ENCODE measurements at places on chromosomes 13 and 19.

DNA sequence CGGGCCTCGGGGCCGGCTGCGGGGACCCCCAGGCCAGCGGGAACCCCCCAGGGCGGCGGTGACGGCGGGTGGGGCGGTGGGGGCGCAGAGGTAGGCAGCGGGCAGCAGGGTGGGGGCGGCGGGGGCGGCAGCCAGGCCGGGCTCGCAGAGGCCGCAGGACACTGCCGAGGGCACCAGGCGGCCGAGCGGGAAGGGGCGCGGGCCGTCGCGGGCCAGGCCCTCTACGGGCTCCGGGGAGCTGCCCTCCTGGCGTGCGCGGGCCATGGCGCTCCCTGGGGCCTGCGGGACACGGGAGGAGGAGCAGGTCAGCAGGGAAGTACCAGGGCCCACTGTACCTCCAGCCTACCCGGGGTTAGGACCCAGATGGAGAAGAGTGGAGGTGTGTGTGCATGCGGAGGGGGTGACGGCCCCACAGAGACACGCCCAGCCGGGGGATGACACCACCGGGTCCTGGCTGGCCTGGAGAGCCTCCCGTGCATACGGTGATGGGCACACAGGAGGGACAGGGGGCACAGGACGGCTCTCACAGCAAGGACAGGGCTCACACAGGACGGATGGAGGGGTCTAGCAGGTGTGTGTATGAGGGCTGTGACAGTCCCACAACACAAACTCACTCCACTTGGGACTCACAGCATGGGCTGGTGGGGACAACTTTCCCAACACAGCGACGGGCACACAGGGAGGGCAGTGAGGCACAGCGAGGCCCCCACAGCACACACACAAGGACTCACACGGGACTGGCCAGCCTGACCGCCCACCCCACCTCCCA, 2.6 kb downstream of the BBC3 start:
- DNase-seq, result peak; percentile 60

- no peak for DNase-seq
Observed at GRCh38 chr19:49856574-49857021, 5.6 kb downstream of the PTOV1 start.

DNA sequence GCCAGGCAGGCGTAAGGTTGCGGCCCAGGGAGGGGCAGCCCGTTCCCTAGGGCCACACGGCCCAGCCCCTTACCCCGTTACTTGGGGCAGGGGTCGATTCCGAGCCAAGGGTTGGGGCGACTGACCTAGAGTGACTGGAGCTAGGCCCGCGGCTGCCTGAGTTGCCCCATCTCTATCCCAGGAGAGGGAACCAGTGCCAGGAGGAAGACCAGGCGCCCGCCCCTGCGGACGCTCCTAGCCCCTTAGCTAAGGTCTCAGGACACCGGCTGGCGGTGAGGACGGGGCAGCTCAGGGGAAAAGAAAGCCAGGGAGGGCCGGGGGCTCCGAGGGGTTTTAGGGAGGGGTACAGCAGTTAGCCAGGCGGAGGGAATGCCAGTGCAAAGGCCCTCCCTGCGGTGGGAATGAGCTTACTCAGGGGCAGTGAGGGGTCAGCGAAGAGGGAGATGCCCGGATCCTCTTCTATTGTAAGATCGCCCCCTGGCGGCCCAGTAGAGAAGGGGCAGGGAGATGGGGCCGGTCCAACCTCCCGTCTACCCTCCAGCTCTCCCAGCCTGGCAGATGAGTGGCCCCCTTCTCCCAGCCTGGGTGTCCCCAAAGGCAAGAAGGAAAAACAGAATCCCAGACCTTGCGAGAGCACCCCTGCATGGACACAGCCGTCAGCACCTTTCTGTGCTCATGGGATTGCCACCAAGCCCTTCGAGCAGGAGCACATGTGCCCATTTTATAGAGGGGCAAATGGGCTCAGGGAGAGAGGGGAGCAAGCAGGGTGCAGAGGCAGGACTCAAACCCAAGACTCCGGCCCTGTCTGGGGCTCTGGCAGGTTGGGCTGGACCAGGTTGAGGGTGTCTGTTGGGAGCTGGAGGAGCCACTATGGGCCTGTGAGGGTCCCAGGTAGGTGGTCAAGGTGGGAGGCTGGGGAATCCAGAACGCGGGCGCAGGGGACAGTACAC, 16.3 kb downstream of the CILP2 start:
- peak; percentile 60 for DNase-seq

- DNase-seq, result no peak
Observed at GRCh38 chr19:31511098-31511497, 161.9 kb upstream of the TSHZ3 start.

GRCh38 chr19:19527371-19527656, 1.4 kb upstream of the YJEFN3 start:
- no peak for DNase-seq

- DNase-seq, result peak; percentile 100
Observed at GRCh38 chr19:7522072-7522922, at the start of gene MCOLN1. MCOLN1 (plus strand) TSS chr19:7522624; CDS start chr19:7522751, 127 bp downstream.

GRCh38 chr19:45773384-45773783, 4.3 kb upstream of the SIX5 start:
- DNase-seq, result no peak

- DNase-seq, result no peak
Observed at GRCh38 chr13:23620211-23620610, 50.0 kb downstream of the TNFRSF19 start.

- DNase-seq, result no peak
Observed at GRCh38 chr13:50991579-50992521, 82.3 kb downstream of the RNASEH2B start.

GRCh38 chr13:112997188-112998130, 28.4 kb downstream of the MCF2L start:
- DNase-seq, result no peak

DNA sequence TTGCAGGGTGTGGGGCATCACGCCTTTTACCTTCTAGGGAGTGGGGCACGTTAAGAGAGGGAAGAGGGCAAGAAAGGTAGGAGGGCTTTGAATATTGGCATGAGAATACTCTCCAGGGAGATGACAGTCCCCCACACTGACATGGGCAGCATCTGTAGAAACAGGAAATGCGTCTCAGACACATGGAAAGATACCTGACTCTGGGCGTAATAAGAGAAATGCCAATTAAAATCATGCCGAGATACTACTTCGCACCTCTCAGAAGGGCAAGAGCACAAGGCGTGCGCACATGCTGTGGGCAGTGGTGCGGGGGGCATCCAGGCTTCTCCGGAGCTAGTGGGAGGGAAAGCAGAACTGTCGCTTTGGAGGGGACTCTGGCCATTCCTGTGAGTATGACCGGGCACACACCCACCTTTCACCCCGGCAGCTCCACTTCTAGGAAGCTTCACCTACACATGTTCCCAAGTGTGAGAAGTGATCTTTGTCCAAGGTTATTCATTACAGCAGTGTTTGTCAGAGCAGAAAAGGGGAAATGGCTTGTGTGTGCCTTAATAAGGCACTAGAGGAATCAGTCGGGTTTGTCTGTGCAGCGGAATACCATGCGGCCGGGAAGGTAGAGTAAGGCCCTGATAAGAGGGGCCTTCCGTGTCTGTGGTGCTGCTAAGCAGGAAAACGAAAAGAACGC, 99.5 kb downstream of the SIPA1L3 start:
- no peak for DNase-seq

GRCh38 chr19:47398707-47399597, 20.4 kb downstream of the MEIS3 start:
- no peak for DNase-seq

- peak; percentile 43 for DNase-seq
Observed at GRCh38 chr13:97369261-97369893, 64.6 kb upstream of the RAP2A start.

DNA sequence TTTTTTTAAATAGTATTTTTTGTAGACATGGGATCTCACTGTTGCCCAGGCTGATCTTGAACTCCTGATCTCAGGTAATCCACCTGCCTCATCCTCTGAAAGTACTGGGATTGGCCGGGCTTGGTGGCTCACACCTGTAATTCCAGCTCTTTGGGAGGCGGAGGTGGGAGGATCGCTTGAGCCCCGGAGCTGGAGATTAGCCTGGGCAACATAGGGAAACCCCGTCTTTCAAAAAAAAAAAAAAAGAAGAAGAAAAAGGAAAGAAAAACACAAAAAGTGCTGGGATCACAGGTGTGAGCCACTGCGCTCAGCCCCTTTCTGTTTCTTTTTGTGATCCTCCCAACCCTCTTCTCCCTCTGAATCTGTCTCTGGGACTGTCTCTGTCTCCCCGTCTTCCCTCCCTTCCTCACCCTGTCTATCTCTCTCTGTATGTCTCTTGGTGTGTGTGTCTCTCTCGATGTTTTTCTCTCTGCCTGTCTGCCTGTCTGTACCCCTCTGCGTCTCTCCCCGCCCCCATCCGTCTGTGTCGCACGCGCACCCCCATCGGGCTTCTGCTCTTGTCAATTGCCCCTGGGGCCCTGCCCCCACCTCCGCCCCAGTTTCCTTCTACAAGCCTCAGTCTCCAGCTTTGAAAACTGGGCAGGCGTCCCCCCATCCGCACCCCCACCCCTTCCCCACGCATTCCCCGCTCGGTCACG, 540 bp upstream of the ZFP36 start:
- peak; percentile 72 for DNase-seq

- peak; percentile 91 for DNase-seq
Observed at GRCh38 chr19:35346193-35347052, 1.3 kb upstream of the FFAR1 start.

GRCh38 chr19:2942928-2943640, 1.7 kb downstream of the ZNF77 start:
- DNase-seq, result no peak

GRCh38 chr13:97068151-97068550, 73.9 kb upstream of the OXGR1 start:
- DNase-seq, result no peak

- DNase-seq, result no peak
Observed at GRCh38 chr13:110187641-110188161, 119.3 kb downstream of the COL4A1 start.

- DNase-seq, result no peak
Observed at GRCh38 chr13:109949397-109949796, 163.0 kb upstream of the IRS2 start.

DNA sequence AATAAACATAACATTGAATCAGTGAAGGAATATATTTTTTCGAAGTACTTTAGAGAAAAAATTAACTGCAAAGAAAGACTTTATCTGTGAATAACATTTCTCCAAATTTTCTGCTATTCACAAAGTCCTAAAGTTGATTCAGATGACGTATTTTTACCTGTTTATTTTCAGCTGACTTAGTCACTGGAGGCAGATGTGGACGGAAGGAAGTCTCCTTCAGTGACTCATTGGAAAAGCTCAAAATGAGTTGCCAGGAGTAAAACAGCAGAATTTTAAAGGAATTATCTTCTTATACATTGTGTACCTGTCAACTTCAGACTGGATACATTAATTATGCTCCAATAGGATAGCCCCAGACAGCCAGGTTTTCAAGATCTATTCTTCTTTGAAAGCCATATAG, 679.3 kb upstream of the GPC6 start:
- DNase-seq, result no peak

DNA sequence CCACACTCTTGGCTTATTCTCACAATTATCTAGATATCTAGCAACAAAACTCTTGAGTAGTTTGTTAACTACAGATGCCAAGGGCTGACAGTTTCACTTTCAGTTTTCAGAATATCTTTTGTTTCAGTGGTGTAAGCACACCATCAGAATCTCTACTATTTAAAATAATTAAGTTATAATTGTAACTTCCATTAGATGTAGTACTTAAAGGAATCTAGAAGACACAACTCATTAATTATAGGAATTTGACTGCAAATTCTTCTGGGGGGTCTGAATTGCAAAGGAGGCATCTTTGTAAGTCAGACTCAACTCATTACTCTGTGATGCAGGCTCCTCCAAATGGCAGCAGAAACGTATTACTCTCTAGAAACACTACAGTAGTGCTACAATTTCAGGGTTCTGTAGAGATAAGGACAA, 44.9 kb upstream of the USPL1 start:
- DNase-seq, result peak; percentile 67

- no peak for DNase-seq
Observed at GRCh38 chr13:106132216-106132615, 403.2 kb downstream of the EFNB2 start.

GRCh38 chr13:57673197-57673596, 41.7 kb downstream of the PCDH17 start:
- DNase-seq, result no peak

DNA sequence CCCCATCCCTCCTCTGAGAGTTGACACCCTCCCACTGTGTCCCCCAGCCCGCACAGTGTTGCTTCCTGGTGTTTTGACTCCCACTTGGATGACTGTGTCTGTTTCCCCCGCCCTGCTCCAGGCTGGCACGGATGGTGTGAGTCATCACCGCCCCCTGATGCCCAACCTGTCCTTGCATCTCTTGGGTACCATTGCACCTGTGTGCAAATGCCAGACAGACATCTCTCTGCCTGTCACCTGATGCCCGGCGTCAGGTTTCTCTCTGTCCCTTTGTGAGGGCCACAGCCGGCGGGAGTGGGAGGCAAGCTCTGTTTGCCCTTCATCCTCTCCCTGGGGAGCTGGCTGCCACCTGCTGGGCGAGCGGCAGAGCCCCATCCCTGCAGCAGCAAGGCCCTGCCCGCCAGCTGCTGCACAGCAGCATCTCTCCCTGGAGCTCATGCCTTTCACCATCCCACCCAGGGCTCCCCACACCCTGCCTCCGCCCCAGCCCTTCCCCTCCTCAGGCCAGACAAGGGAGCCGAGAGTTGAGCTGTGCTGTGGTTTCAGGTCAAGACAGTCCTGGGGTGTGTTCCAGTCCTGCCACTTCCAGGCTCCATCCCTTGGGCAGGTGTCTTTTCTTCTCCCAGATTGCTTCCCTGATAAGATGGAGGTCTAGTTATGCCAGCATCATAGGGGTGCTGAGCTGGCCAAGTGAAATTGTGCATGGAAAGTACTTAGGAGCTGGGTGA, 29.7 kb downstream of the NKPD1 start:
- no peak for DNase-seq

GRCh38 chr19:44785993-44786392, 8.3 kb downstream of the CBLC start:
- DNase-seq, result no peak

DNA sequence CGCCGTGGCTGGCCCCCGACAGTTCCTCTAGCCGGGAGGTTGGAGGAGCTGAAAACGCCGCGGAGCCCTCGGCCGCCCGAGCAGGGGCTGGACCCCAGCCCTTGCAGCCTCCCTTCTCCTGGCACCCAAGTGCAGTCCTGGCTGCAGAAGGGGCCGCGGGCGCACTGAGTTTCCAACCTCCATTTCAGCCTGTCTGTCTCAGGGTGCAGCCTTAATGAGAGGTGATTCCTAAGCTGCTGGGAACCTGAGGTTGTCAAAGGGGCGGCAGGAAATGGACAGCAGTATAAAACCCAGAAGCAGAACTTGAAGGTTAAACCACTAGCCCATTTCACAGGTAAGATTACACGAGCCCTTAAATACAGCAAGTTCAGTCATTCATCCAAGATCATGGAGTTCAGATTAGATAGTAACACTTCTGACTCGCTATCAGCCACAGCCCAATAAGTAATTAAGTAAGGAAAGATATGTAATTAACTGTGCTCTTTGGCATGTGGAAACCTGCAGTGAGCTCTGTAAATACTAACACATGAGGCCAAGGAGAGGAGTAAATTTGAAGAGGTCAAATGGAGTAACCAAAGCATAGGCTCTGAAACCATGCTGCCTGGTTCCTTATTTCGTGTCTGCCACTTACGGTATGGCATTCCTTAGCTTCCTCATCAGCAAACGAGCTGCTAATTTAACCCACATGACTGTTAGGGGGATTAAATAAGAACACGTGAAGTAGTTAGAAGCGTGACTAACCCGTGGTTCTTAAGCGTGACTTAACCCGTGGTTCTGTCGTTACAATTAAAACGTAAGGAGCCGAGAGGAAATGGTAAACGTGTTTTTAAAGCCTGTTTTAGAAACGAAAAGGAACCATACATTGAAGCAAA, 686 bp downstream of the SETDB2 start:
- DNase-seq, result peak; percentile 76

All from natural killer cell (primary cell).